ENCODE measurements at places on chromosomes 7 and 10. TPM values are rescaled to one million over a fixed set of nuclear protein-coding genes. Genes with fewer than 3 reads are reported as not detected.

DNA sequence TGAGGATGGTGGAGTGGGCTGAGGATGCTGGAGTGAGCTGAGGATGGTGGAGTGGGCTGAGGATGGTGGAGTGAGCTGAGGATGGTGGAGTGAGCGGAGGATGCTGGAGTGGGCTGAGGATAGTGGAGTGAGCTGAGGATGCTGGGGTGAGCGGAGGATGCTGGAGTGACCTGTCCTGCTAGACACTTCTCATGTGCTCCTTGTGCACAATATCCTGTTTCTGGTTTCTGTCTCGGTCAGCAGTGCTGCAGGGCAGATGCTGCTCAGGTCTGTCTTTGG is 29.2 kb downstream of the ANXA8 start:
- no peak for DNase-seq

GRCh38 chr7:66460921-66461361 is 167.7 kb upstream of the KCTD7 start:
- no peak for DNase-seq

PPP1R3C gene
- 10.9 TPM for polyA plus RNA-seq

ZEB1 gene
- 8.5 TPM for polyA plus RNA-seq

GRCh38 chr10:50322077-50322476 is 70.8 kb upstream of the ASAH2 start:
- no peak for DNase-seq
